Stimulated activated CD4-positive, alpha-beta T cell treated with anti-CD3 and anti-CD28 coated beads, Interleukin-4, amount 100 ng/mL, for 4 hours (primary cell): ENCODE measurements at places on chromosomes 1 and 21.

- no peak for DNase-seq
Observed at GRCh38 chr1:12477936-12478611, 139.9 kb downstream of the DHRS3 start.

GRCh38 chr1:89279011-89279466, 6.4 kb upstream of the GBP5 start:
- no peak for DNase-seq

DNA sequence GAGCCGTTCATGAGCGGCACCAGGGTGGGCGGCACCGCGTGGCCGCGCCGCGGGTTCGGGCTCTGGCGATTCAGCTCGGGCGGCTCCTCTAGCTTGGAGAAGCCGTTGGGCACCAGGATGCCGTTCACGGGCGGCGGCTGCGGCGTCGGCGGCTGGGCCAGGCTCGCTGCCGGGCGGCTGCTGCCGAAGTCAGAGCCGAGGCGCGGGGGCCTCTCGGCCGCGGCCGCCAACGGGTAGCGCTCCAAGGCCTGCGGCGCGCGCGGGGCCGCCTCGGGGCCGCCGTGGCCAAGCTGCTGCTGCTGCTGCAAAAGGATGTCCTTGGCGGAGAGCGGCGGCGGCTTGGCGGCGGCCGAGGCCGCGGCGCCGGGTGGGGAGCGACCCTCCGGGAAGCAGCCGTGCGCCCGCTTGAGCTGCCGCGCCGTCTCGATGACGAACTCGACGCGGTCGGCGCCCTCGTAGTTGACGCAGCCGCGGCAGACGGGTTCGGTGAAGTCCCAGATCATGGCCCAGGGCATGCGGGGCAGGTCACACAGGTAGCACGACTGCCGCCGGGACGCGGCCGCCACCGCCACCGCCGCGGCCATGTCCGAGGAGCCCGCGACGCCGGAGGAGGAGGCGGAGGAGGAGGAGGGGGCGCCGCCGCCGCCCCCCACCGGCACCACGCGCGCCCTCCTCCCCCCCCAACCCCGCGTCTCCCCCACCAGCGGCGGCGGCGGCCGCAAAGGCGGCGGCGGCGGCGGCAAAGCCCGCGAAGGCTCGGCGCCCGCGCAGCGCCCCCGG, 877 bp downstream of the IRF2BP2 start:
- DNase-seq: peak; percentile 70

- DNase-seq: no peak
Observed at GRCh38 chr21:42807938-42808613, 71.3 kb downstream of the WDR4 start.

DNA sequence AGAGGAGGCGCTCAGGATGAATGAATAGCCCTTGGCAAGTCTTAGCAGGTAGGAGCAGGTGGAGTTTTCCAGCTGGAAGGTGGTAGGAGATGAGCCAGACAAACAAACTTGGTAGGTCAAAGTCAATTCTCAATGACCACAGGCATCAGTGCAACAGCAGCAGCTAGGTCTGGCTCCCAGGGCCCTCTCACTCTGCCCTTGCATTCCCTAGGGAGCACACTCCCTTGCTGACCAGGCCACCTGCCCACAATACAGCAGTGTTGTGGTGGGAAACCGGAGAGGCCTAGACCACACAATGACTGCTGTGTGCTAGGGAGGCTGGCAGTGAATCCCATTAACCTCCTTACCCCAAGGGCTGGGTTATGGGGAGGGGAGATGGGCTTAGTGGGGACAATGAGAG, 13.0 kb upstream of the PAQR6 start:
- DNase-seq: no peak

DNA sequence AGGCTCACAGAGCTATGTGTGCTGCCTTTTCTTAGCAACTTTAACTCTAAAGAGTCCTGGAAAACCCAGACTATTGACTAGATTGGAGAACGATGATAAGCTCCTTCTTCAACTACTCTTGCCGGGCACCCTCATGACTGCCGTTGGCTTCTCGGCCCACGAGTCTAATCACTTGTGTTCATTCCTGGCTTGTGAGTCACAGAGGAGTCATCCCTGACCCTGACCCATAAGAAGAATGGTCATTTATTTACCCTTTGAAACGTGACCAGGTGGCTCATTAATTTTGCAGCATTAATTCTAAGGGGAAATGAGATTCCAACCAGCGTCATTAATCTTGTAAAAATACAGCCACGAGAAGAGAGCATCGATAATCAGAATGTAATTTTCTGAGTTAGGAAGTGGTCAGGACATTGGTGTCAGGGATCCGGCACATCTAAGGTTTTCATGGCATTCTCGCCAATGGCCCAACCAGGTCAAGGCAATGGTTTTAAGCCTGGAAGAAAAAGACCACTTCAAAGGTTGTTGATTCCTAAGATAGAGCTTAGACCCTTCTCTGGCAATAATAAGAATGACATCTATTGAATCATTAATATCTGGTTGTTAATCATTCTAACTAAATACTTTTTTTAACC, 183.6 kb upstream of the RUNX1 start:
- no peak for DNase-seq

GRCh38 chr1:85463731-85464496, 1.0 kb downstream of the DDAH1 start:
- no peak for DNase-seq

GRCh38 chr1:40546957-40547356, 15.5 kb downstream of the ZNF684 start:
- no peak for DNase-seq

DNA sequence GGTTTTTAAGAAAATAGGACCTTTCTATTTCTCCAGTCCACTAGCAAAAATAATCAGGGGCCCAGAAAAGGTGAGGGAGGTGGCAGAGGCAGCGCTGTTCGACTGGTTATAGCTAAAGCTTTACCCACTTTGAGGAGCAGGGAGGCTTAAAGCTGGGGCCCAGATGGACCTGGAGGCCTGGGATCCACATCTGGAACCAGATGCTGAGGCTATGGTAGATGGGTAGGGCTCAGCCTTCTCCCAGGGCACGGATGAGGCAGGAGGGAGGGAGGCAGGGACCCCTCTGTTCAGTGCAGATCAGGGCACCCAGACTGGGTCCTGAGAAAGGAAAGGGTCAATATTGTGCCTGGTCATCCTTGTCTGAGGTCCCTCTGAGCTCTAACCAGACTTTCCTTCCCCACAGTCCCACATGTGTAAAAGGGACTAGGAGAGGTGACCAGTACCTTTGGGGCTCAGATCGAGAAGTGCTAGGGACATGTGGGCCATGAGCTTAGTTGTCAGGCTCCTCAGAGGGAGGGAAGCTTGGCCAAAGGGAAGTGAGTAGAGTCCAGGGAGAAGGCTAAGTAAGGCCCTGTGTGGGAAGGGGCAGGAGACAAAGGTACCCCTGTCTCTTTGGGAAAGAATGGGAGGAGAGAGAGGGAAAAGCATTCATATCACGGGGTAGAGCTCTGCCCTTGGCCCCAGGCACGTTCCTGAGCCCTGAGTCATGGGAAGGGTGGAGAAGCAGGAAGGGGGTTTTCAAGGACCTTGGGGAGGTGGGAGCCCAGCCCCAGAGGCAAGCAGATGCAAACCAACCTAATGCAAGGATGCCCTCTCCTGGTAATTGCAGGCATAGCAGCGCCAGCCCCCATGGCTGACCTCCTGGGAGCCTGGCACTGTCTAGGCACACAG, 15.4 kb downstream of the LMNA start:
- peak; percentile 70 for DNase-seq

DNA sequence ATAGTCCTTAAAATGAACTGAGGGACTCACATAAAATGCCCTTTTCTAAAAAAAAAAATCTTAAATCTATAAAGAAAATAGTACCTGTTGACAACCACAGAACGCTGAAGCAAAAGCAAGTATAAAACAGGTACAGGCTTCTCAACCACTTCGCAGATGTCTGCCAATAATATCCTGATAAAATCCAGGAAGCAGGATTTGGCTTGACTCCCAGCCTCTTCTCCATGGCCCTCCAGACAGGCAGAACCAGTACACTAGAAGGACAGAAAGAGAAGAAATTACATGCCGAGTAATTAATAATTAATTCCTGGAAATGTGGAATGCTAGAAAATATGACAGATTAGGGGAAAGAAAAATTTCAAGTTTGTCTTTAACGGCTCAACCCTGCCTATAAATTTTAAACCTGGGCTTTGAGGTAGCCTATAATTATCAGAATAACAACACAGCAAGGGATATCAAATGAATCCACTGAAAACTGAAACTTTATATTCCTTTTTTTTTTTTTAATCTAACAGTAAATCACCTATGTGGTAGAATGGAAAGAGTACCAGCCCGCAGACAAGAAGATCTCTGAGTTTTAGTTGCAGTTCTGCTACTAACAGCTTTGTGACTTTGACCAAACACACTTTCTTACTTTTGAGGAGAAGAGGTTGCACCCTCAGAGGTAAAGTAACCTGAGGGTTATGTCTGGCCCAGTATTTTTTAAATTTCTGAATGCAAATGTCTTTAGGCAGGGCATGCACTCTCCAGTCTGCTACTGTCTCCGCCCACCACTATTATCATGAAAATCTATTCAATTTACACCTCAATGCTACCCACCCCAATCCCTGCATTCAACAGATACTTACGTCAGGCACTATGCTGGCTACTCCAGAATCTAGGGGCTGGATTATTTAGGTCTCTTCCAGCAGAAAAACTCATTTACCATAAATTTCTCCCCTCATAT, 2.7 kb downstream of the KIAA0319L start:
- DNase-seq: no peak

- no peak for DNase-seq
Observed at GRCh38 chr1:53769184-53769583, 30.2 kb upstream of the GLIS1 start.

GRCh38 chr1:69139007-69139406, 428.7 kb upstream of the LRRC7 start:
- DNase-seq: no peak

DNA sequence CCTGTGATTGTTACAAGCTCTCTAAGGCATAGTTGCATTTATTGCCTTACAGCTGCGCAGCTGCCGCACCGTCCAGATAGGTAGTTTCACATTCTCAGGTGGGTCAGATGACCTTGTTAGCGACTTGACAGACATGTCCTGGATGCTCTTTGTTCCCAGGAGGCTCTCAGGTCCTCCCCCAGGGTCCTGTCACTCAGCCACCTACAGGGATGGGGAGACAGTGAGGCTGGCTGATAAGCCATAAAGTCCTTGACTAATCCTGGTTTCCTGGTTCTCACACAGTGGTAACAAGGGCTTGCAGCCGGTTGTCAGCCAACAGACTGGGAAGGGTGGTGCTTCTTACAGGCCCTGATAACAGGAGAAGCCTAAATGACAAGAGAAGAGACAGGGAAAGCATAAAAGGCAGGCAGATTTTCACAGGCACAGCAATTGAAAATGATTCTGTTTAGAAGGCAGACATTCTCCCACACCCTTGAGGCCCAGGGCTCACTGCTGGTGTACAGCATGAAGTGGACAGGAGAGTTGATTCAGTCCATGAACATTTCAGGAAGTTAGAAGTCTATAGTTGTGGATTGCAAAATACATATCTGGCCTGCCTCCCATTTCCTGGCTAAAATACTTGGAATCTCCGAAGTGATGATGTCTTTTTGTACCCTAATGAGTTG, 2.9 kb downstream of the ARF1 start:
- DNase-seq: no peak

GRCh38 chr1:27526569-27527222, 36.7 kb upstream of the WASF2 start:
- DNase-seq: peak; percentile 32

DNA sequence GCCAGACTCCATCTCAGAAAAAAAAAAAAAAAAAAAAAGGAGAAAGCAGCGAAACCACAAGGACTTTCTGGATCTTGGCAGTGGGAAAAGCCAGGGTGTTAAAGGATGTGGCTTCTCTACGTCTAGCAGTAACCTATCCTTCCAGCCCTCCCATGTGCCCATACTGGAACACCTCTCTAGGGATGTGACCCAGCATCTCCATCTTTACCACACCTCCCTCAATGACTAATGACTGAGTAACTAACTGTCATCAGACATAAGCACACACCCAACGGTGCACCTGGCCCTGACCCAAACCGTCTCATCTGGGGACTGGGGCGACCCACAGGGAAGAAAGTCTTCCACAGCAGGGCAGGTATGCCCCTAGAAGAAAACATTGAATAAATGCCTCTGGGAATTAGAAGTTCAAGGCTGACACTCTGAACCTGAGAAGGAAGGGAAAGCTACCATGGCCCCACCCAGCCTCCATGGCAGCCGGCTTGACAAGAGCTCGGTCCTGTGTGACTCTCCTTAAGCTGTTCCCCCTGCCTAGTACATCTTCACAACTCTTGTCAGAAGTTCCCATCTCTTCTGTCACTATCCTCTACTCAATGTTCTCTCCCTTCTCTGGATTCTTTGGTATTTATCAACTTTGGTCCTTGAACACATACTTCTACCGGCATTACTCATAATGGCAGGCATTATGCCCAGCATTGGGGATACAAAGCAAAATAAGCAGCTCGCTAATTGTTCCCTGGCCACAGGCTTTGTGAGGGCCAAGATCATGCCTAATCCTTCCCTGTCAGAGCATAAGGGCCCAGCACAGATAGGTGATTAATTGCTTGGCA, 14.8 kb upstream of the PAQR6 start:
- DNase-seq: no peak

GRCh38 chr1:235976490-235976889, 88.4 kb downstream of the NID1 start:
- no peak for DNase-seq

- DNase-seq: no peak
Observed at GRCh38 chr1:223228931-223229528, 86.0 kb upstream of the TLR5 start.

GRCh38 chr1:5297180-5297885, 642.9 kb downstream of the AJAP1 start:
- DNase-seq: no peak

DNA sequence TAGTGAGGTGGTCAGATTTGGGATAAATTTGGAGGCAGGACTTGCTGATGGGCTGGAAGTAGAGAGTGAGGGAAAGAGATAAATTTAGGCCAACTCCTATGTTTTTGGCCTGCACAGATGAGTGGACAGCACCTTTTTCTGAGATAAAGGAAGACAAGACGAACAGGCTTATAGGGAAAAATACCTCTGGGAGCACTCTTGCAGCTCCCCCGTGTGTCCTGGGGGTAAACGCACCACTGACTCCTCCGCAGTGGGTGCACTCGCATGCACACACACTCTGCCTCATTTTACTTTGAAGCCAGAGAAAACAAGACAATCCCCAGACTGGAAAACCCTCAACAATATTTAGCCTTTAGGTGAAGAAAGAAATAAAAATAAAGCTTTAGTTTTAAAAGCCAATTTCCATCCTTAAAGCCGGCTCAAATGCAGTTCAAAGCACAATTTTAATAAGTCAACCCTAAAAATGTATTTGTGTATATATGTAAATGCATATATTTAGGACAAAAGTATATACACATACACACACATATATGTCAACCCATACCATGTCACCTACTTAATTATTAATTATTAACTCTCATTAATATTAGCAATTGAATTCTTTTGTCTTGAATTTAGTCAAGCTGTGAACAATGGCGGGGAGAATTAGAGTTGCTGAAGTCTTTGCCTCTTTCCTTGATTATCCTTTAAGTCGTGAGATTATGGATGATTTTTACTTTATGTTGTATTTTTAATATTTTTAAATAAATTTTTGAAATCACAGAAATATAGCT, 341.8 kb downstream of the ZNF326 start:
- no peak for DNase-seq

- DNase-seq: no peak
Observed at GRCh38 chr1:34376531-34376930, 199.8 kb downstream of the C1orf94 start.

GRCh38 chr1:160541622-160542302, 18.7 kb upstream of the SLAMF6 start:
- no peak for DNase-seq
